ENCODE measurements at places on chromosomes 12 and 14. TPM values are rescaled to one million over a fixed set of nuclear protein-coding genes. Genes with fewer than 3 reads are reported as not detected.

The YY1 gene
- 26.4 TPM for polyA plus RNA-seq

- no peak overlapping the region for H3K27ac ChIP-seq
- no peaks in the 10 kb centered on the region for H3K4me1 ChIP-seq
- no peaks in the 10 kb centered on the region for H3K36me3 ChIP-seq
- no peak for DNase-seq
Observed at GRCh38 chr12:132268674-132269073, 60.7 kb downstream of the GALNT9 start.

DNA sequence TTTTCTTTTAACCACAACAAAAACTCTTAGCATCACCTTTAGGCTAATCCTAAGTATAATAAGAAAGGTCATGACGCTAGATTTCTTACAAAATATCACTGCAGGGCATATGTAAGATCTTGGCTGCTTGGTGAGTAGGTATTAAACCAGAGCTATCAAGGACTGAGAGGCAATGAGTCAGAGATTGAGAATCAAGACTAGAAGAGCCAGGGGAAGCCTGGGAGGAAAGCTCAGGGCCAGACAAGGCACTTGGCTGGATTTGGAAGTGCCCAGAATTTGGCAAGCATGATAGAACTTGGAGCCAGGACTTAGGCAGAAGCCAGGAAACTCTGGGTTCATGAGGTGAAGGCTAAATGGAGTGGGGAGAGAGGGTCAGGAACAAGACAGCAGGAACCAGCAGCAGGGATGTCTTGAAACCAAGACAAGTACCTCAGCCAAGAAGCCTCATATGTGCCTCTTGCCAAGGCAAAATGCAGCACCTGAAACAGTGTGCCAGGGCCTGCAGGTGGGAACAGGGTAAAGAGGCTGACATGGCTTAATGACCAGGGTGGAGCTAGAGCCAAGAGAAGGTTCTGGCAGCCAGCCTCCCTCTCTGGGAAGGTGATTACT, 49.9 kb downstream of the PTHLH start:
- no peak overlapping the region for H3K27ac ChIP-seq
- no peaks in the 10 kb centered on the region for H3K27me3 ChIP-seq
- no peak overlapping the region for H3K4me3 ChIP-seq
- H3K36me3 ChIP-seq, result no peaks in the 10 kb centered on the region
- no peaks in the 10 kb centered on the region for H3K4me1 ChIP-seq

- no peak for DNase-seq
- H3K36me3 ChIP-seq, result no peaks in the 10 kb centered on the region
- H3K27me3 ChIP-seq, result no peaks in the 10 kb centered on the region
- no peak overlapping the region for H3K27ac ChIP-seq
- no peaks in the 10 kb centered on the region for H3K4me1 ChIP-seq
- H3K4me3 ChIP-seq, result no peak overlapping the region
Observed at GRCh38 chr12:58167622-58168021, 226.3 kb downstream of the ATP23 start.

DNA sequence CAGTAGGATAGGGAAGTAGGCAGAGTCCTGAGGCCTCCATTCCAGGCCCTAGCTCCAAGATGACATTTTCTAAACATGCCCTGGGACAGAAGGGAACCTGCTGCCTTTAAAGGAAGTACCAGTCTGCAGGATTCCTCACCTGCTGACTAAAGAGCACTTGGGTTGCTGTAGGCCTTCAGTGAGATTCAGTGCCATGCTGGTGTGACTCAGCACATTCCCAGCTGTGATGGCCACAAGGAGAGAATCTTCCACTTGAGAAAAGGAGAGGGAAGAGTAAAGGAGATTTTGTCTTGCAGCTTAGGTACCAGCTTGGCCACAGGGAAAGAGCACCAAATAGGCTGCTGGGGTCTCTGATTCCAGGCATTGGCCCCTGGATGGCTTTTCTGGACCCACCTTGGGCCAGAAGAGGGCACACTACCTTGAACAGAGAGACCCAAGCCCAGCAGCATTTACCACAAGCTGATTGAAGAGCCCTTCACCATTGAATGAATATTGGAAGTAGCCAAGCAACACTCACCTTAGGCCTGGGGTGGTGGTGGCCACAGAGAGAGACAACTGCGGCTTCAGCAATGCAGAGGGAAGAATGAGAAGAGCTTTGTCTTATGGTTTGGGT, 498.3 kb downstream of the KCNH5 start:
- no peak overlapping the region for H3K27ac ChIP-seq
- H3K4me3 ChIP-seq, result no peak overlapping the region
